ENCODE measurements at places on chromosomes 13 and 19.

GRCh38 chr13:112131081-112131712, 64.2 kb downstream of the SOX1 start:
- DNase-seq, result no peak

DNA sequence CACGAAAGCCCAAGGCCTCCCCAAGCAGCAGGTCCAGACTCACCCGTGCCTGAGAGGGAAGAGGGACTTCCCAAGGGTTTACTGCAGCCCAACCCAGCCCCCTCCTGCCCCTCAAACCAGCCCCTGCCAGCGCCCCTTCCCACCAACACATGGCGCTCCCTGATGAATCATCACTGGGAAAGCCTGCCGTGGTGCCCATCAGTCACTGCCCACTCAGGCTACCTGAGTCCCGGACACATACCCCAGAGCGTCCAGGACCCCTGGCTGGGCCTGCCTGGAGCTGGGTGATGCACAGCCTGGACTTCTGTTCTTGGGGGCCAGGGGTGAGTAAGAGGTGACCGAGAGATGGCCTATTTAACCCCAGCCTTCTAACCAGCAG, 60.6 kb downstream of the MLLT1 start:
- no peak for DNase-seq

- DNase-seq, result no peak
Observed at GRCh38 chr13:29684441-29684840, 89.0 kb upstream of the SLC7A1 start.

DNA sequence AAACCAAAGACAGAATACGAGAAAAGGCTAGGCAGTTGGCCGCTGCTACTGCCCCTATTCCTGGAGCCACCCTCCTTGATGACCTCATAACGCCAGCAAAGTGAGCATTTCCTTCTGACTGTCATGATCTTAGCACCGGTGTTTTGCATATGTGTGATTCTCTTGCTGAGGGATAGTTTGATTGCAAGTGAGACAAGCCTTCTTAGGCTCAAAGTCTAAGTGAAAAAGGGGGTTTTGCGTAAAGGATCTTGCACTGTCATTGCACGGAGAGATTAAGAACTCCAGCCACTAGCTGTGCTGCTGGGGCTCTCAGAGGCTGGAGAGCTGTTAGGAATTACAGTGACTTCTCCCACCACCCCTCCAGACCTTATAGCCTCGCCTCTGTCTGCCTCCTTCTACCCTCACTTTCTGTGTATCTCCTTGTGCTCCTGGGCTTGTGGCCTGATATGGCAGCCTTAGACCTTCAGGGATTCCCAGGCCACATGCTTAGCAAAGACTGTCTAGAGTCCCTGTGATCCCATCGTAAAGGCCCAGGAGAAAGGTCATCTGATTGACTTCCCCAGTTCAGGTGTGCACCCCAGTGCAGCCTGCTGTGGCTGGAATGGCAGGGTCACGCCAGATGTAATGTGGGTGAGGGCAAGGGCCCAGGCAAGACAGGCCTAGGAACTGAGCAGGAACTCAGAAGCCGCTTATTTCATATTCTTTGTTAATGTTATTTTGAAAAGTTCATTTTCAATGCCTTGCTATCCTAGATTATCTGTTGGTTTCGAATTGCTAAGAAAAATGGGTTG, 12.6 kb downstream of the GPATCH1 start:
- DNase-seq, result no peak

GRCh38 chr13:97257800-97258799, 36.0 kb downstream of the MBNL2 start:
- DNase-seq, result no peak
